ENCODE measurements at places on chromosomes 6 and 20.

- no peak for DNase-seq
Observed at GRCh38 chr6:162438980-162439379, 288.6 kb downstream of the PRKN start.

- DNase-seq, result no peak
Observed at GRCh38 chr6:6270948-6271535, 49.4 kb downstream of the F13A1 start.

GRCh38 chr6:43076464-43077332 is 584 bp downstream of the PTK7 start:
- no peak for DNase-seq

DNA sequence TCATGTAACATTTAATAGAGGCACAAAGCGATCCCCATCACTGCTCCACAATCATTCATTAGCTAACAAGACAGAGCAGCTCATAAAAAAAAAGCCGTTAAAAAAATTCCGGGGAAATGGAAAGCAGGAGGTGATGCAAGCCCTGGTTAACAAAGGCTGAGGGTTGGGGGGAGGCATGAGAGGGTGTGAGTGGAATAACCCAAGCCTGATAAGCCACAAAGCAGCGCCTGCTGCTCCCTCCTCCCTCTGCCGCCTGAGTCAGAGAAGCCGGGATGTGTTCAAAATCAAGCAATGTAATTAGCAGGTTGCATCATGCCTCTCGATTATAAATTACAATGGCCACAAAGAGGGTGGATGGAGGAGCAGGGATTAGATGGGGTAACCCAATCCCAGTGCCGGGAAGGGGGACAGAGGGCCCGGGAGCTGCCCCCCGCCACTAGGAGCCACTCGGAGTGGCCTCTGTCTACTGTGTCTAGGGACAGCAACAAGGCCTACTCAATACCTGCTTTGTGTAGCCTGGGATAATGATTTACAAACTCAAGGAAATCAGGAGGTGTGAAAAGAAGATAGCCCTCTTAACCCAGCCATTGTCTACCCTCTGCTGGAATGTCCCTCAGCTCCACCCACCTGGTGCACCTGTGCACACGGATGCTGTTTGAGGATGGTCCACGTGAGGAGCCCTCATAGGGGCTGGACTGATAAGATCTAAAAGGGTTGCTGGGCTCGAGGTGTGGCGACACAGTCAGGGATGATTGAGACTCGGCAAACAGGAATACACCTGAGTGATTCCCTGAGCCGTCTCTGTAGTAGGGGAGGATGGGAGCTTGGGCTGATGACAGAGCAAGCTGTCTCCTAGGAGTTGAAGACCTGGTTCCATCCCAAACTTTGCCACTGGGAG is 156.9 kb downstream of the VEGFA start:
- peak; percentile 99 for DNase-seq

DNA sequence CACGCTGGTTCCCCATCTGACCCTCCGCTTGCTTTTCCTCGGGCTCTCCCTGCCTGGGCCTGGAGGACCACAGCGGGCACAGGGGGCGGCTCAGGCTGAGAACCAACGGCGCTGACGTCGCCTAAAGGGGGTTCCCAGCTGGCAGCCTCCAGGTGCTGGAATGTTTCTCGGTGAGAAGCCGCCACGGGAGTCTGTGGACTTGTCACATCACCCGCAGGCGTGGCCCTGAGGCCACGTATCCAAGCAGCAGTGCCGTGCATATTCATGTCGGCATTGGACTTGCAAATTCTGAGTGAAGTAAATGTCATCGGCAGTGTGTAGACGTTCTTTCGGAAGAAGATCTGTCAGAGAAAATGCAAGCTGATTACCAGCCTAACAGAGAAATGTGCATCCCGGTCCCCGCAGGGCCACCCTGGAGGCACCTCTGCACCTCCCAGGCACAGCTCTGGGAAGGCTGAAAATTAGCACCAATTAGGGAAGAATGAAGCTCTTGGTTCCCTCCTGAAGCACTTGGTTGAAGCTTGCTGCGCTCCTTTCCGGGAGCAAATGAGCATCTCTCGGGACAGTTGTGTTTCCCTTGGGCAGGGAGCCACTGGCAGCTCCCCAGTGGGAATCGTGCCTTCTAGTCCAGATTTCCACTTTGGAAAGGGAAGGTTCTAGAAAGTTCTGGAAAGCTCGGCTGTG is 24.3 kb downstream of the NTSR1 start:
- DNase-seq, result no peak

DNA sequence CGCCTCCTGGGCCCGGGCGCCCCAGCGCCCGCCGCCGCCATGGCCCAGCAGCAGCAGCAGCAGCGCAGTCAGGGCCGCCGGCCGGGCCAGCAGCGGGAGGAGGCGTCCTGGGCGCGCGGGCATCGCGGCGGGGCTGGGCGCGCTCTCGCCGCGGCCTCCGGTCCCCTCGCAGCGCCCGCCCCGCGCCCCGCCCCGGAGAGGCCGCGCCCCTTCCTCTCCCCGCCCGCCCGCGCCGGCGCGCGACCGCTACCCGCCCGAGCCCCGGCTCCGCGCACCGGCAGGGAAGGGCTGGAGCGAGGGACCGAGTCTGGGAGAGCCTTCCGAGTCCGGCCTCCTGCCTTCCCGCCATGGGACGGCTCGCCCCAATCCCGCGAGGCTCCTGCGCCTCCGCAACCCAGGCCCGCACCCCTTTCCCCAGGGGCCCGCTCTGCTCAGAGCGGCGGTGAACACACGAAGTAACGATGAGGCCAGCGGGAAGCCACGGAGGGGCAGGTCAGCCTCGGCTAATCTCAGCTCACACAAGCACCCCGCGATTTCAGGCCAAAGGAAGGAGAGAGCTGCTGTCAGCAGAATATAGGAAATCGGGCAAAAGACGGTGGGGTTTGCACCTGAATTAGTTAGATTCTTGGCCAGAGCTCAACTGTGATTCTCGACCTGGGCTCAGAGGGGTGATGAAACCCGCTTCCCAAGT is at the start of gene TXNDC5:
Gene TXNDC5, minus strand, starts transcription at position 135 of the 691 bp plus-strand sequence. Its CDS starts 12 bp downstream, at position 123.
- peak; percentile 82 for DNase-seq

GRCh38 chr20:834151-834746 is 734 bp downstream of the FAM110A start:
- DNase-seq, result peak; percentile 61

DNA sequence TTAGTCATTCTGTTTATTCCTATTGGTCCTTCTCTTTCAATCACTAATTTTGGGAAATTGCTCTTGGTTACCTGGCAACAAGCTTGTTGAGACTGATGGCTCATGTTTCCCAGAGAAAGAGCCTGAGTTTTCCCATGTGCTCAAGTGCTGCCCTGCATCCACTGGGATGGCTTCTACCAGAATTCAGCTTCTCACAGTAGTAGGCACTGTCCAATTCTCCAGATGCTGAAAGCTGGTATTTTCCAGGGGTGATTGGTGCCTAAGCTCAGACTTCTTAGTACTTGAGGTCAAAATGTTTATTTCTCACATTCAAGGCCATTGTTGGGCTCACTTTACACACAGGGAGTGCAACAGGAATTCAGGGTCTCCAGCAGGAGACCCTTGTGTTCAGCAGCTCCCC is 29.1 kb upstream of the SLC2A12 start:
- DNase-seq, result no peak

- no peak for DNase-seq
Observed at GRCh38 chr6:112362812-112363570, 15.9 kb downstream of the RFPL4B start.

DNA sequence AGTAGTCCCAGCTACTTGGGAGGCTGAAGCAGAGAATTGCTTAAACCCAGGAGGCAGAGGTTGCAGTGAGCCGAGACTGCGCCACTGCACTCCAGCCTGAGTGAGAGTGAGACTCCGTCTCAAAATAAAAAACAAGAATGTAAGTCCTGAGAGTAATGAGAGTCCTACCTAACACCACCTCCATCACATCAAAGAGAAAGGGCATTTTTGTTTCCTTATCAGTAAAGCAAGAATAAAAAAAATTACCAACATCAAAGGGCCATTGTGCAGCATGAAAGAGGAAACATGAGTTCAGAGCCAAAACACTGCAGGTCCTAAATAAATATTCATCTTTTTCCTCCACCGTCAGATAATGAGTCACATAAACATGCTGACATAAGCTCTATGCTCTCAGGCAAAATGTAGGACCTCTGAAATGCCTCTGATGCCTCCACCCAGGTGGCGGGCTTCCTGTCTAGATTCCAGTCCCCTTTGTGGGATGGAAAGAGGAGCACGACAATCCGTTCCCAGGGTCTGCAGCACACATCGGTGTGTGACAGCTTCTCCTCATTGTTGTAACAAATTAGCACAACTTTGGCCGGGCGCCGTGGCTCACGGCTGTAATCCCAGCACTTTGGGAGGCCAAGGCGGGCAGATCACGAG is 7.2 kb downstream of the ATP9A start:
- no peak for DNase-seq

DNA sequence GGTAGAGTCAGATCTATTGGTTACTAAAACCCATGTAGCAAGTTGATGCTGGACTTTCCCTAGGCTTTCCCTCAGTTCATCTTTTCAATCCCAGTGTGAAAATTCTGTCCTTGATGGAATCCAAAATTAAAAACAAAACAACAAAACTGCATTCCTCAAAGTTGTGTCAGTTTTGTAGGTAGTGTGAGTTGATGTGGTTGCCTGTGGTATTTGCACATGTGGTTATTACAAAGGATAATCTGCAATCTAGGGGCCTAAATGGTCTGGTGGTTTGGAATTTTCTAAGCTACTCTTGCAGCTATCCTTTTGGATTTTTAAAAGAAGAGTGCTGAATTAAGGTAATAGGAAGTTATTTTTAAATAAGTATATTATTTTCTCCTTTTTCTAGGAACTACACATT is 132.2 kb upstream of the SCGN start:
- no peak for DNase-seq

GRCh38 chr20:50224531-50225255 is 34.1 kb downstream of the CEBPB start:
- peak; percentile 39 for DNase-seq

- peak; percentile 49 for DNase-seq
Observed at GRCh38 chr6:105522626-105523322, 119.9 kb upstream of the PREP start.

DNA sequence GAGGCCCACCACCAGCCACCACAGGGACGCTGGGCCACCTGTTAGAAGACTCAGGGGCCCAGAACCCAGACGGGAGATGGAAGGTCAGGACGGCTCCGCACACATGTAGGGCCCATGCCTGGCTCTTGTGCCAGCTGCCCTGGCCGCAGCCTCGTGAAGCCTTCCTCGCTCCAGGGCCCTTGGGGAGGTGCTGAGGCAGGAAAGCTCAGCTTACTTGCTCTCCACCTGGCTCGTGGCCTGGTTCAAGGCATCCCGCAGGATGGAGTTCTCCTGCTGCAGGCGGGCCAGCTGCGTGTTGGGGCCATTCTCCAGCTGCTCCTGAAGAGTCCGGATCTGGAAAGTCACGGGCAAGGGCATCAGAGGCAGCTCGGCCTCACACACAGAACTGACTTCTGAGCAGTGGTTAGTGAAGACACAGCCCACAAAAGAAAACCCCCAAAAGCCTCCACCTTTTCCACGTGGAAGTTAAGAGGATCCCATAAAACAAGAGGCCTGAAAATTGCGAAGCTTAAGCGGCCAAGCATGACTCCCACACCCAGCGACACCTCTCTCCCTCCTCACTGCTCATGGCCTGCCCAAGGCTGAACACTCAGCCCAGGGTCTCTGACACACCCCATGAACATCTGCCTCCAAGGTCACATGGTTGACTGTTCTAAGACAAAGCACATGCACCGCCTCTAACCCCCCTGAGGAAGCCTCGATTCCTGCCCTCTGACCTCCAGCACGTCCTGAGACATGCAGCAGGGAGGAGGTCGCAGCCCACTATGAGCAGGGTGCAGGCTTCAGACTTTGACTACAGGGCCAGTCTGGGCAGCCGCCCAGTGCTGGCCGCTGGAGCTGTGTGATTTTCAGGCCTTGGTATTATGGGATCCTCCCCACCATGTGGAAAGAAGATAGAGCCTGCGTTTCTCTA is 46.5 kb downstream of the RRBP1 start:
- DNase-seq, result no peak

- DNase-seq, result no peak
Observed at GRCh38 chr6:139888681-139889122, 514.3 kb upstream of the CITED2 start.

DNA sequence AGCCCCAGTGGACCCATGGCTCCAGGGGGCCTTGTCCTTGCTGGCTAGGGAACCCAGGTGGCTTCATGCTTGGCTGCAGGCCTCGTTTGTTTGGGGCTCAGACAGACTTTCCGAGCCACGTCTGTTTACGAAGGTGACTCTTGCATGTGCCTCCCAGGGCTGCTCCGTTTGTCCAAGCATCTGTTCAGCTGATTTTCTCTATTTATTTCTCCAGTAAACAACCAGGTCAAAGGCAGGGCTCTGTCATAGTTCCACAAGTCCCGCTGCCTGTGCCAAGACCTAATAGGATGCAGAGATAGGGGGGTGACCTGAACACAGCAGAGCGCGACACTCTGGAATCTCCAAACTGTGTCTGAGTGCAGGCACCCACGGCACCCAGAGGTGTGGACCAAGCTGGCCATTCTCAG is 12.8 kb upstream of the SPO11 start:
- DNase-seq, result no peak

DNA sequence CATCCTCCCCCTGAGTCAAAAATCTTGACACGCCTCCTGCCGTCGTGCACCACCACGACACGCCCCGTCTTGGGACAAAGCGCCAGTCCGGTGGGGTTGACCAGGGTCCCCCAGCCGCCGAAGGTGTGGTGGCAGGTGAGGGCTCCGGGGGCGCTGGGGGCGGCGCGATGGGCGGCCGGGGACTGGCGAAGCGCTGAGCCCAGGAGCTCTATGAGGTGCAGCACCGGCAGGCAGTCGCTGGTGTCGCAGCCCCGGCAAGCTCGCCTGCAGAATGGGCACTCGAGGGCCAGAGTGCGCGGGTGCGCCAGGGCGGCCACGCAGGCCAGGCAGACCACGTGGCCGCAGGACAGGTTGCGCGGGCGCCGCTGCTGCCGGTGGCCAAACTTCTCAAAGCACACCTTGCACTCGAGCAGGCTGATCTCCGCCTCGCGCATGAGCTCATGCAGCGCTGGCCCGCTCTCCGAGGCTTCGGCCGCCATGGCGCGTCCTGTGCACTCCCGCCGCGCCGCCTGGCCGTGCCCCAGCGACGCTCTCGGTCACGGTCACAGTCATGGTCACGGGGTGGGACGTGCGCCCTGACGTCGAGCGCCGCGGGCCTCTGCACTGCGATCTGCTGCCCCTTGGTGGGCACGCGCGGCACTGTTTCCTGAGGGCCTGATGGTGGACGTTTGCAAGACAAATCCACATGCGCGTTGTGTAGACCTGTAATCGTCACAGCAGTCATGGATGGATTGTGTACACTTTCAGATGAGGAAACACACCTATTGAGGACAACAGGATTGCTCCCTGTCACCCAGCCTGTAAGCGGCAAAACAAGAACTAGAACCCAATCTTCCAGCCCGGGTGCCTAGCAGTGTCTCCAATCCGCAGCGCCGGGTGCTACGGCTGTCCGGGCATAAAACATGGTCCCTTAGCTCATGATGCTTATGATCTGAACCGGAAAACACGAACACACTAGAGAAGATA is at the start of gene NHLRC1:
Gene NHLRC1, minus strand, starts transcription at position 550 of the 966 bp plus-strand sequence. Its CDS starts 71 bp downstream, at position 479.
- peak; percentile 96 for DNase-seq
